K562 (cell line): ENCODE measurements at places on chromosomes 12 and 14. TPM values are rescaled to one million over a fixed set of nuclear protein-coding genes. Genes with fewer than 3 reads are reported as not detected.

Gene LIMA1
- 22.7 and 24.2 TPM in 2 replicates for total RNA-seq

Gene ATF7IP
- total RNA-seq = 27.1 and 28.0 TPM in 2 replicates

Gene SLC17A8
- not detected in 2 replicates for total RNA-seq

Gene CCDC60
- not detected in 2 replicates for total RNA-seq

Gene ATG101
- 38.0 and 38.1 TPM in 2 replicates for total RNA-seq

Gene KCNA5
- not detected in 2 replicates for total RNA-seq

- no peak for DNase-seq
Measured at GRCh38 chr14:34090451-34090850, 139.6 kb upstream of the EGLN3 start.

DNA sequence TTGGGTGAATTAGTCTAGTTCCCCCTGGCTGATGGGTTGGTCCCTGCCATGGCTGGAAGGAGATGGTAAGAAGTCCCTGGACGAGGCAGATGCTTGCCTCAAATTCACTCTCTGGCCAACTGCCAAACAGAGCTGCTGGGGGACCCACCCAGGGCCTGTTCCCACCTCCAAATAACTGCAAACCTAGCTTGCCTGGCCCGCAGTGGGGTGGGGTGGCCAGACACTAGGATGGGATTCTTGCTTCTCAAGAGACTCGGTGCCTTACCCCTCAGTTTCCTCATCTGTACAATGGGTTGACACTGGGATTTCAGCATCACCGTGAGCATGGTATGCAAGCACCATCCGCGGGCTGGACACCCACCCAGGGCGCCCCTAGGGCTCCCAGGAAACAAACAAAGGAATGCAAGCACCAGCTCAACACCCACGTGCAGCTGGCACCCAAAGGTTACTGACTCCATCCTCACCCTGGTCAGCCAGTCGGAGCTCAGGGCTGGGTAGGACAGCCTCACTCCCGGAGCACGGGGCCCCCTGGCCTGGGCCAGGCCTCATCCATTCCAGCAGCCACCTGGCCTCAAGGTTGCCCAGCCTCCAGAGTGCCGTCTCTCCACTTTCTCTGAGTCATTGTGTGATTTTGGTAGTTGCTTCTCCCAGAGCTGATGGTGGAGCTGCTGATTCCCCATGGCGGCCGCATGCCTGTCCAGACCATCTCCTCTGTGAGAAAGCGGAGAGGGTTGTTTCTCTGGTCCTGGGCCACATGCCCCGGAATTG is 205.2 kb upstream of the RTL1 start:
- DNase-seq = no peak

DNA sequence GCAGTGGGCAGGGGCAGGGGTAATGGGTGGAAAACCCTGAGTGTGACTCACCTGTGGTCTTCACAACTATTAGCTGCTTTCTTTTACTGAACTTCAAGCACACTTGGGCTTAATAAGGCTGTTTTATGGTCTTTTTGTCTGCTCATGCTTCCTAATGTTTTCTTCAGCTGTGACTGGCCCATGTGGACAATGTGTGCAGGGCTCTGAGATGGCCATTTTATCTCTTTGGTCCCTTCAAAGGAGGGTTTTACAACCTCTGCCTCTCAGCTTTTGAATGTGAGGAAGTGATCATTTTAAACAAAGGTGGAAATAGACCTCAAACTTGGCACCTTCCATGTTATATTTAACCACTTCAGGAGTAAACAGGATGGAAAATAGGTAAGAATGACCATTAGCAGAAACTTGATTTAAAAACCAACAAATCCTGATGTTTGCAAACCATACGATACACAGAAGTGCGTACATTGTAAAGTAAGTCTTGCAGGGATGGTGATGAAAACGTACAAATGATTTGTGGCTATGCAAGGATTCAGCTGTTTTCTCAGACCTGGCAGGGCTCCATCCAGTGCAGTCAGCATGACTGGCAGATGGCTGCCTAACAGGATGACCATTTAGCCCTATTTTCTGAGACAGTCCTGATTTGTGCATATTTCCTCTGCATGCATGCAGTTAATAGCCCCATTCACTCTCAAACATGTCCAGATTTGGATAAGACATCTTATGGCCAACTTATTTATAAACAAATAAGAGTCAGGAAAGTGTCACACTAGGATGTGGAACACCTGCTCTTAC is 103.2 kb downstream of the SLC38A4 start:
- DNase-seq = no peak

DNA sequence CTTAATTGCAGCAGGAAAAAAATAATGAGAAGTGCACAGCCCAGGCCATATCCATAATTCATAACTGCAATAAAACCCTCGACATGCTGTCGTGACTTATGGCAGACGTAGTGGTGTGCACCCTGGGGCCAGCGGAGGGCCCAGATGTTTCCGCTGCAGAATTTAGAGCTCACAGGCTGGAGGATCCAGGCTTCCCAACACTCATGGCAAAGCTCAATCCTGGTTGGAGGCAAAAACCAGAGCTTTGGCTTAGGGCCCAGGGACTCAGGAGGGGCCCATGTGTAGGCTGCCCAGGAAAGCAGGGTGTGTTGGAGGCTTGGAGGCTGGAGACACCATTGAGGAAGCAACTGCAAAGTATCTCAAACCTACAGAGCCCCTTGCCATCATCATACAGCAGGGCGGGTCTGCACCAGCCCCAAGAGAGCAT is 68.7 kb downstream of the SERPINA3 start:
- DNase-seq = no peak

DNA sequence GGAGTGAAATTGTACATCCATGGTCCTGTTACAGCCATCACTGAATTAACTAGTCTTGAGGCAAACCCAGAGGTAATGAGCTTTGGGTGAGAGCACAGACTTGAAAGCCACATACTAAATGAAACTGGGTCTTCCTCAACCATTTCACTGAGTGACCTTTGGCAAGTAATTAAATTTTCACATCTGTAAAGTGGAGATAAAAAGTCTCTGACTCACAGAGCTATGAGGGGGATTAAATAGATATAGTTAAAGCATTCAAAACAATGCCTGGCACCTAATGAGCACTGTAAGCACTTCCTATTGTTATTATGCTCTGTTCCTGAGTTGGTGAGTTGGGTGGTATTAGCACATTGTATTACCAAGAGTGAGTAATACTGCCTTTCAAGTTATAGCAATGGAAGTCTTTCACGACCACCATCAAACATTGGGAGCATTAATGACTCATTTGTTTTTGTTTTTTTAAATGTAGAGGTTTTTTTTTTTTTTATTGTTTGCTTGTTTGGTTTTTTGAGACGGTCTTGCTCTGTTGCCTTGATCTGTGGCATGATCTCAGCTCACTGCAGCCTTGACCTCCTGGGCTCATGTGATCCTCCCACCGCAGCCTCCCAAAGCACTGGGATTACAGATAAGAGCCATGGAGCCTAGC is 12.5 kb upstream of the STRN3 start:
- DNase-seq = peak; percentile 78

GRCh38 chr12:9792185-9792900 is 31.6 kb upstream of the CD69 start:
- no peak for DNase-seq

DNA sequence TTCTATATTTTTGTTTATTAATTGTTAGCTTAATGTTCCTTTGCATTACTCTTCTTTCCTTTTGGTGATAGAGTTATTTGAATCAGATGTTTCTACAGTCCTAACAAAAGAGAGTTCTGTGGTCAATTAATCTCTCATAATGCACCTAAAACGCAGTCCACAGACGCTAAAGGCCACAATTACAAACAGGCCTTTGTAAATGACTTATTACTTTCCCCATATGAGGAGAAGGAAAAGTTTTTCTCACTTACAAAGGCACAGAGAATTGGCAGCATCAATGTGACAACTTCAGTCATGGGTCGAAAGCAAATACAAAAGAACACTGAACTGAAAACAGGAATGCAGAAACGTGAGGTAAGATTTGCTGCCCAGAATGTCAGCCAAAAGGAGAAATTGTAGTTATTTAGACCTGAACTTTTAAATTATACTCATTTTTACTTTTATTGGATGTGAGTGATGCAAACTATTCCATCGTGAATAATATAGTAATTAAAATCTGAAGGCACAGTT is 142.0 kb upstream of the SYT10 start:
- no peak for DNase-seq
